Forelimb muscle (tissue), 1 donor: ENCODE measurements at places on chromosomes 12 and 14. TPM values are rescaled to one million over a fixed set of nuclear protein-coding genes. Genes with fewer than 3 reads are reported as not detected.
A peak's percentile ranks its signal among the peaks of the same experiment; 100 is the strongest.

SVOP gene
- 0.16 TPM for polyA plus RNA-seq

SLC6A12 gene
- polyA plus RNA-seq: 0.90 TPM

GPR65 gene
- 0.39 TPM for polyA plus RNA-seq

TAS2R14 gene
- 3.5 TPM for polyA plus RNA-seq

SPTB gene
- polyA plus RNA-seq: 178 TPM

- no peak for DNase-seq
These were observed 70.0 kb upstream of the VPS33A start for GRCh38 chr12:122336015-122336946.

DNA sequence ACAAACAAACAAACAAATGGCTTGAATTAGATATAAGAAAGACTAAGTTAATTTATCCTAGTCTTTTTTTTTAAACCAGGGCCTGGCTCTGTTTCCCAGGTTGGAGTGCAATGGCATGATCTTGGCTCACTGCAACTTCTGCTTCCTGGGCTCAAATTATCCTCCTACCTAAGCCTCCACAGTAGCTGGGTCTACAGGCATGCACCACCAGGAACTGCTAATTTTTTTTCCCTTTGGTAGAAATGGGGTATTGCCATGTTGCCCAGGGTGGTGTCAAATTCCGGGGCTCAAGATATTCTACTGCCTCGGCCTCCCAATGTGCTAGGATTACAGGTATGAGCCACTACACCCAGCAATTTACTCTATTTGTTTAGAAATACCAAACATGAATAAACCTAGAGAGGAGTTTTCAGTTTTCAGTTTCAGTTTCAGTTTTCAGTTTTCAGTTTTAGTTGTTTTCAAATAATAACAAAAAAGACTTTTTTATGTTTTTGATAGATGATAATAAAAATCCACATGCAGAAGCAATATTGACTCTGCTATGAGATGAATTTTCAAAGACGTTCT lies 817.0 kb downstream of the FLRT2 start:
- DNase-seq: no peak

DNA sequence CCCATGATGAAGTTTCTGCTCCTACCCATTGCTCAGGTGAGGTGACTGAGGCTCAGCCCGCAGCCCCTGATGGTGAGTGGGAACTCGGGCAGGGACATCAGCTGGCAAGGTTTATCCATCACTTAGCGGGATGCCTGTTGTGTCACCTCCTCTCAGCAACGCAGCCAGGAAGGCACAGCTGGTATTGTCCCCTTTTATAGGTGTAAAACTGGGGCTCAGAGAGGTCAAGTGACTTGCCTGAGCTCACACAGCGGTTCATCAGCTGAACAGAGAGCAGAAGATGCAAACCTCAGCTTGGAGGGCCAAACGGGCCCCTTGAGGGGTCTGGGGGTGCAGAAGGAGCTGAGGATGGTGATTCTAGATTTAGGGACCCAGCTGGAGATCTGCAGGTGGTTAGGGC lies 143.6 kb downstream of the PHETA1 start:
- no peak for DNase-seq

DNA sequence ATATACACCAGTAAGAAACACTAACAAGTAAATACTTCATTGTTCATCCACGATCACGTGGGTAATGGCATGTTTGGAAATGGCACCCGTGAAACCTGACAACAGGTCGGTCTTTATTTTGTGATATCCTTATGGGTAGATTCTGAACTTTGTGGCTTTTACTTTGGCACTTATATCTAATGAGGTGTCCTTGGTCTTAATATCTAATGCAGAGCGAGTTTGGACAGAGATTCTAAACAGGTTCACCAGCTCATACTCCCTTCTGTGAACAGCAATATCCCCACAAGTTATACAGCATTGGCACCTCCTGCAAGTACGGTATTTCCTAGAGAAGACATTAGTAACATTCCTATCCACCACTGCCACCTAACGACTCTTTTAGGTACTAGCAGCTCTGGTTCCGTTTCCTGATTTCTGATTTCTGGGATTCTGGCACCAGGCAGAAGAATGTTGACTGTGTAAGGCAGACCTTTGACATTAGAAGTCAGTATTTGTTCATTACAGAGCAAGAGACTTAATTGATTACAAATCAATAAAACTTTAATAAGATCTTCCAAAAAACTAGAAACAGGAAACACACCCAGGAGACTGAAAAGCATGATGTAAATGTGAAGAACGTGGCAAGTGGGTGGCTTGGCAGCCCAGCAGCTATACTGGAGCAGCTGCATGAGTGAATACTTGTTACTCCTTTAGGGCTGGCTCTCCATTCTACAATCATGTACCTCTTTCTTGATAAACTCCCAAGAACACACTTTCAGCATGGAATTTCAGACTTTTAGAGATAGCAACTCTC lies 2.5 kb downstream of the ANG start:
- peak; percentile 65 for DNase-seq

GRCh38 chr12:120892265-120892664 lies 11.9 kb downstream of the SPPL3 start:
- DNase-seq: no peak
